ENCODE measurements at places on chromosomes 5 and 9.

DNA sequence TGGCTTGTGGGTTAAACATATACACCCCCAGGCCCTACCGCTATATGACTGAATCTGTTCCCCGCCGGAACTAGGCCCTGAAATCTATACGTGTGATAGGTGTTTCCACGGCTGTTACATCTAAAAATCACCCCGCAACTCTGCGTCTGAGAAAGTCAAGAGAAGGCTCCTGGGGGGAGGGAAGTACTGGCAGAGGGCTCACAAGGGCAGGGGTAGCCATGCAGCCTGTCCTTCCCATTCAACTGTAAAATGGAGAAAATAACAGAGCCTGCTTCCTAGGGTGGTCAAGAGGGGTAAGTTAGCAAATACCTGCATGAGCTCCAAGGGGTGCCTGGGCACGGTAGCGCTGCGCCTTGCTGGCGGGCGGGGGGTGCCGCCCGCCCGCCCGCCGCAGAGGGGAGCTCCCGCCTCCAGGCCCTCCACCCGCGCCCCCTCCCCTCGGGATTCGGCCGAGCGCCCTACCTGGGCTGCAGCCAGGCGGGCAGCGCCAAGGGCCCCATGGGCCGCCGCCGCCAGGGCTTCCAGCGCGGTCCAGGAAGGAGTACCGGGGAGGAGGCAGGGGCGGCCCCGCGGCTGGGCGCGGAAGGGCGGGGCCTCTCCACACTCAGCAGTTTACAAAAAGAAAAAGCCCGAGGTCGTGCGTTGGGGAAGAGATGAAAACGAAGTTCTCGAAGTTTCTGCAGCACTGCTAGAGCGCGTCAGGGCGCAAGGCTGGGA lies at the start of gene HACD4:
HACD4 (minus strand) TSS at position 550 of the 717 bp plus-strand sequence; CDS start at position 500, 50 bp downstream.
- DNase-seq: peak; percentile 23

- no peak for DNase-seq
Measured at GRCh38 chr5:118553662-118554061, 434.7 kb downstream of the DTWD2 start.

DNA sequence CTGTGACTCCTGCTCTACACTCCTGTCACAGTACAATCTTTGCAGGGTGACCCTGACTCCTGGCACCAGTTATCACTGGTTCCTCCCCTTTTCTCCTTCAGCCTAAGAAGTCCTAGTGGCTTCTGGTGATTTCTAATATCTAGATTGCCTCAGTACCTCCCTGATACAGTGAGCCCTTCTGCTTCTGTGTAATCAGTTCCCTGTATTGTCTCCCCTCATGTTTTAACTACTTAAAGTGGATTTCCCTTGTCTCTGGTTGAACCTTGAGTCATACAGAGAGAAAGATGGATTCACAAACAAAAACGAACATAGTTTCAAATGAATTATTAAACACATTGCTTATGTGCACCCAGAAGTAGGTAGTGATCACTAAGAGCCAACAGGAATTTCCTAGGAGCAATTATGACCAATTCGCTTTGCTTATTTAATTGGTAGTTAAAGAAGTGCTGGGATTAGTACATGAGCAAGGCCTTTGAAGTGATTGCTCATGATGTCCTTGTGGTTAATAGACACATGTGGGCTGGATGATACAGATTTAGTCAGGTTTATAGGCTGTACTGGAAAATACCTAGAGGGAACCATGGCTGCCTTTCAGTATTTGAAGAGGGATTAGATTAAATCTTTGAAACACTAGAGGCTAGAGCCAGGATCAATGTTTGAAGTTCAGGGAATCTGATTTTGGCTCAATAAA lies 145.8 kb upstream of the MEF2C start:
- DNase-seq: no peak

DNA sequence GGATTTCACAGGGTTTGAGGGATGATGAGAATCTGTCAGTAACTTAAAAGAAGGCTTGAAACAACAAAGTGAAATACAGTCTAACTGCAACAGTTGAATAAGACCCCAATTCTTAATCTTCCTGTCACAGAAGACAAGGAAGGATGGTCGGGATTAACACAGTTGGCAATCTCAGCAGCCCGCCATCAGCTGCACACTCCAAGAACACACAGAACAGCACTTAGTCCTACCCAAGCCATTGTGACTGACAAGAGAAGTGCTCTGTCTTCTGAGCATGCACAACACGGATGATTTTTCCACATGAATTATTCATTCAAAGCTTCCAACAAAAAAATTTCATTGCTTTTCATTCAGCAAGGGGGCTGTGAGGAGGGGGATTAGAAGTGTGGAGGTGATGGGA lies 576.1 kb downstream of the TLE4 start:
- DNase-seq: no peak

- DNase-seq: no peak
Measured at GRCh38 chr5:138632900-138633489, 57.8 kb upstream of the HSPA9 start.

- DNase-seq: no peak
Measured at GRCh38 chr5:148923023-148923422, 96.6 kb downstream of the ADRB2 start.

DNA sequence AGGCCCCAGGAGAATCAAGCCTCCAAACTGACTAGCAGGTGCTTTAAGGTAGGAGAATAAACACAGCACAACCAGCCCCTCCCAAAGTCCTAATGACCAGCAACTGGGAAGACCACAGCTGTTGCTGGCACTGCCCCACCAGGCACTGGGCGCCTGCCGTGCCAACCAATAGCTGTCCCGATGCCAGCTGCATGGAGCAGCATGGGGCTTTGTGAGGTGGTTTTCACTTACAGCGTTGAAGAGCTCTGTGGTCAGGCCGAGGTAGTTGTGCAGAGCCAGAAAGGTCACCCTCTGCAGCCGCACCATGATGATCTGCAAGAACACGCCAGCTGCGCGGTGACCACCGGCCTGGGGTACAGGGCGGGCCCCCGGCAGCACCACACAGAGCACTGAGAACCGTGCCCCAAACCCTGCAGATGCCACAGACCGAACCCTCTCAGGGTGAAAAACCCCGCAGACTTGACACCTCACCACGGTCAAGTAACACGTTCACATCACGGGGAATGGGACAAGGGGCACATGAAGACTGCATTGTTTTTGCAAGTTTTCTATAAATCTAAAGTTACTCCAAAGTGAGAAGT lies 28.7 kb downstream of the PNPLA7 start:
- no peak for DNase-seq

DNA sequence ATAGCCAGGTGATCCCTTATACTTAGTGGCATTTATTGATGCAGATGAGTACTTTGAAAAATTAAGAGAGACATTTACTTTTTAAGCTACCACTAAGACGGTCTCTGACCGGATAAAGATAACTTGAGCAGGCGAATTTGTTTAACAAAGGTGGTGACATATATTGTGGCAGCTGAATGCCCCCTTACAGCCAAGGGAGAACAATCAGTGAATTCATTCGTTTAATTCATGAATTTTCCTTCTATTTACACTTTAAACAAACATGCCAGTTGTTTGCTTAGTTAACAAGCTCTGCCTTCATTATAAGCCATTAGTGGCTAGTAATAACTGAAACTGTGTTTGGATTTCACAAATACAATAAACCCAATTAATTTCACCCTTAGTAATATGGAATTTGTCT lies 187.1 kb downstream of the AOPEP start:
- no peak for DNase-seq
